Naive thymus-derived CD8-positive, alpha-beta T cell (primary cell): ENCODE measurements at places on chromosomes 12 and 14. TPM values are rescaled to one million over a fixed set of nuclear protein-coding genes. Genes with fewer than 3 reads are reported as not detected.

The EFS gene
- polyA plus RNA-seq = not detected

GRCh38 chr14:22268875-22269274 is 320.1 kb downstream of the DAD1 start:
- peak overlapping the region; percentile 73 for H3K4me3 ChIP-seq
- H3K4me1 ChIP-seq = peaks cover 7% of the 10 kb centered on the region

DNA sequence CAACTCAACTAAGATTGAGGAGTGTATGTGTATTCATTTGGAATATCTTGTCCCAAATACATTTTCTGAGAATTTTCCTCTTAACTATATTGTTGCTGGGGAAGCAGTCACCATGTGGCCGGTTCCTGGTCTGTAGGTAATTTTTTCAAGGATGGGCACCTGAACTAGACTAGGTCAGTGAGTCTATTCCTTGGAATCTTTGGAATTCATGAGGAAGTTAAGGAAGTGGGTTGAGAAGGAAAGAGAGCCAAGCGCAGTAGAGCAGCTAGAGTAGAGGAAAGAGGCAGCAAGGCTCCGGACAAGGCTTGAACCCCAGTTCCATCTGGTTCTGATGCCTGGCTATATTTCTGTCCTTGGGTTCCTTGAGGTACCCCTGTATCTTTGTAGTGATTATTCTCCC is 183.7 kb downstream of the DACT1 start:
- no peaks in the 10 kb centered on the region for H3K4me1 ChIP-seq
- no peak for DNase-seq
- H3K36me3 ChIP-seq = no peaks in the 10 kb centered on the region
- no peak overlapping the region for H3K4me3 ChIP-seq
- H3K27me3 ChIP-seq = no peaks in the 10 kb centered on the region
- no peak overlapping the region for H3K27ac ChIP-seq

The SLC7A7 gene
- 0.26 TPM for polyA plus RNA-seq
